MM.1S (cell line): ENCODE measurements at places on chromosomes 12 and 14.
A peak's percentile ranks its signal among the peaks of the same experiment; 100 is the strongest.

DNA sequence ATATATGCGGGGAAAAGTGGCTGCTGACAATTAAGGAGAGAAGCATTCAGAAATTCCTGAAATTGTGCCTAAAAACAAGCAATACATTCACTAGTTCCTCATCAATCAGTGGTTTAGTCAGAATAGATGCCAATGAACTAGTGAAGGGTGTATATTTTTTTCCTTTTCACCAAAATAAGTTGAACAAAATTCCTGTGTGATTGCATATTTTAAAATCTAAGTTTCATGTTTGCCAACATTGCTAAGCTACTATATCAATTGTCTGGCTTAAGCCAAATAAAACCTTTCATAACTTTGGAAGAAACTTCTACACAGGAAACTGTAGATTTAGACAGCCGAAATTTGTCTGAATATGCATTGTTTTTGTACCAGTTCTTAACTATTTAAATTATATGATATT, 8.7 kb downstream of the PRKD1 start:
- no peak for DNase-seq

GRCh38 chr12:94289461-94290312, 141.3 kb downstream of the PLXNC1 start:
- no peak for DNase-seq

DNA sequence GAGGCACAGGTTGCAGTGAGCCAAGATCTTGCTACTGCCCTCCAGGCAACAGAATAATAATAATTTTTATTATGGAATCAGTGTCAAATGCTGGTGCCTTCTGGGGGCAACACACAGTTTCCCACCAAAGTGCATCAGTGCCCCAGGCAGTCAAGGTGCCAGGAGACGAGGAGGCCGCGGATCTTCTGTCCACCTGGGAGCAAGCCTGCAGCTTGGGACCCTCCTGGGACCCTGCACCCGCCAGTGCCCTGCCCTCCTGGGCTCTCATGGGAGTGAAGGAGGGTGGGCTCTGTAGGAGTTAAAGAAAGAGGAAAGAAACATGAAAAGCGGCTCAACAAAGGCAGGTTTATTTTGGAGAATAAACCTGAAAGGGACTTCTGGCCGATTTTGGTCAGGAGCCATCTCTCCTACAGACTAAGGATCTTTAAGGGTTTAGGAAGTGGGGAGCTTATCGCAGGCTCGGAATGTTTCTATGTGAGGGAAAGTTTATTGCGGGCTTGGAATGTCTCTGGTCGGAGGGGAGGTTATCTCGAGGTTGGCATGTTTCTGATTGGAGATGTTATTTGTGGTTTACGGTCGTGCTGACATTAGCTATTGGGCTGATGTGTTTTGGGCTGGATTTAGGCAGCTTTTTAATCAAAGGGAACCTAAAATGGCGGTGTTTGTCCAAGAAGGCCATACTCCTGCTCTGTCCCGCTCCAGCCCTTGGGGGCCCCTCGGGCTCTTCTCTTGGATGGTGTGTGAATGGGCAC, 1.1 kb upstream of the ASPG start:
- no peak for DNase-seq

DNA sequence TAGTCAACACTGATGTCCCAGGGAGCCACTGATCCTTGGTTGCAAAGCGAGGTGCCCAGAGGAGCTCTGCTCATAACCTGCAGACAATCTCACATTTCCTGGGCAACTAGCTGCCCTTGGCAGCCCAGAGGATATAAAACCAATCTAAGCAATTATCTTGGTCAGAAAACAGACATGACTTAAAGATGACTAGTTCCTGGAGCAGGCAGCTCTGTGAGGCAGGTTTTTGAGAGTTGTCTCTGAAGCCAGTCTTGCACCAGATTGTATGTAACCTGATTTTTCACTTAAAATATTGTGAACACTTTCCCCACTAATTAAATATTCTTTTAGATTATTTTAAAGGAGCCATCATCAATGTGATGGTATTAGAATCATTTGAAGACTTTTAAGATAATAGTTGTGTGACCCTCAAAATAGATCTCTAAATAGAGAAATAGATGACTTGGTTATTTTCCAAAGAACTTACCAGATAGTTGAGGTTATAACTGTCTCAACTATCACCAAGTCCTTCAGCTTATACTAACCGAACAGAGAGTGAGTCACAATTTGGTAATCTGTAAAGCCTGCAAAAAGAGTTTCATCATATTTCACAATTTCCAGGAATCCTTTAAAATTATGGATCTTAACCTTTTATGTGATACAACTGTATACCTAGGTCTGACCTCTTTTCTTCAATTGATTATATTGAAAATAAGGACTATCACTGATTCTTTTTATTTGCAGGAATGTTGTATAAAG, 75.9 kb downstream of the LIN7A start:
- no peak for DNase-seq

GRCh38 chr12:57518920-57519795, 1.2 kb downstream of the DDIT3 start:
- DNase-seq, result peak; percentile 9

DNA sequence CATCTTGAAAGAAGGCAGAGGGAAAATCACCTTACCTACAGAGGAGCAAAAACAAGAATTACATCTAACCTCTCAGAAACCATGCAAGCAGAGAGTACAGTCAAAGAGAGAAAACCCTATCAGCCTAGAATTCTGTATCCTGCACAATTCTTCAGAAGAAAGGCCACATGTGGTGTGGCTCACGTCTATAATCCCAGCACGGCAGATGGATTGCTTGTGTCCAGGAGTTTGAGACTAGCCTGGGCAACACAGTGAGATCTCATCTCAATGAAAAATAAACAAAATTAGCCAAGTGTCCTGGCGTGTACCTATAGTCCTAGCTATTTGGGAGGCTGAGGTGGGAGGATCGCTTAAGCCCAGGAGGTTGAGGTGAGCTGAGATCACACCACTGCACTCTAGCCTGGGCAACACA, 48.2 kb downstream of the ATF7 start:
- DNase-seq, result no peak

- DNase-seq, result no peak
Measured at GRCh38 chr14:100239211-100239839, 381 bp downstream of the YY1 start.

- DNase-seq, result peak; percentile 74
Measured at GRCh38 chr12:71746974-71747611, 7.6 kb upstream of the RAB21 start.
